Mammary microvascular endothelial cell (primary cell): ENCODE measurements at places on chromosomes 5 and 9. TPM values are rescaled to one million over a fixed set of nuclear protein-coding genes. Genes with fewer than 3 reads are reported as not detected.

FBXL7 gene
- total RNA-seq: 14.7 TPM in 2 replicates

LHFPL2 gene
- total RNA-seq: 28.9 and 37.6 TPM in 2 replicates

IFNA2 gene
- not detected in 2 replicates for total RNA-seq

BTNL8 gene
- total RNA-seq: not detected in 2 replicates

DND1 gene
- total RNA-seq: 0.10 and 0.80 TPM in 2 replicates

FAM221B gene
- not detected in 2 replicates for total RNA-seq

SPATA6L gene
- 0.80 and 0.94 TPM in 2 replicates for total RNA-seq

TNFSF8 gene
- total RNA-seq: not detected in 2 replicates
